ENCODE measurements at places on chromosomes 16 and 17. TPM values are rescaled to one million over a fixed set of nuclear protein-coding genes. Genes with fewer than 3 reads are reported as not detected.

- no peak for DNase-seq
Observed at GRCh38 chr16:49967012-49967559, 57.9 kb upstream of the CNEP1R1 start.

DNA sequence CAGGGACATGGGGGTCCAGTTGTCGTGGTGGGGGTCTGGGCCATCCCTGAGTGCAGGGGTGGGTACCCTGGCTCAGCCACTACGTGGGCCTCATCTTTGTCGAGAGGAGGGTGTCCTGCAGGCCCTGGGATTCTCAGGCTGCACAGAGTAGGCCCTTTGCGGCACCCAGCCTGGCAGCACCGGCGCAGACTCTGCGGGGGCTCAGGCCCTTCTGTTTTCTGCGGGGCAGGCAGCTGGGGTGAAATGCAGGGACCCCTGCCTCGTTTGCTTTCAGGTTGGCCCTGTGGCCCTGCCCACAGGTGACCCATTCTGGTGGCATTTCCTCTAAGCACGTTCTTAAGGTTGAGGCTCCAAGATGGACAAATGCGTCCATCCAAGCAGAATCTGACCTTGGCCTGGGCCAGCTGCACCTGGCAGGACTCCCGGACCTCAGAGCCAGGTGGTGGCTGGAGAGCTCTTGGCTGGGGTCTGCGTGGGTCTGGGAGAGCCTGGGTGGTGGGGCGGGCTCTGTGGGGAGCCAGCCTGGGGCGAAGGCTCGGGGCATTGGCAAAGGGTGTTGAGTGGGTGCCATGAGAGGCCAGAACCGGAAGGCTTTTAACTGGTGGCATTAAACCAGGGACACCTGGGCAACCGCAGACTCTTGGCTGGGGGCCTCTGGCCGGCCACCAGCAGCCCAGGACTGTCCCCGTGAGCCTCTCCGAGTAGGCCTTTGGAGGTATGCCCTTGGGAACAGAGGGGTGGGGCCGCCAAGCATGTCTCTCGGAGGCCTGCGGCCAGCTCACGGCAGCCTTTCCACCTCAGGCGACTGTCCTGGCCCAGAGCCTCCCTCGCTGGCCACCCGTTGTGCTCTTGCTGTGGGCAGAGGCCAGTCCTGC lies 16.9 kb downstream of the PRSS27 start:
- DNase-seq, result no peak

Gene HAS3
- polyA plus RNA-seq, result 4.2 TPM

Gene FAHD1
- 35.5 TPM for polyA plus RNA-seq

- no peak for DNase-seq
Observed at GRCh38 chr16:52657924-52658323, 111.0 kb upstream of the TOX3 start.

- no peak for DNase-seq
Observed at GRCh38 chr16:9541723-9542122, 450.3 kb downstream of the HAPSTR1 start.

GRCh38 chr16:22284637-22285036 lies 12.6 kb upstream of the POLR3E start:
- DNase-seq, result no peak

DNA sequence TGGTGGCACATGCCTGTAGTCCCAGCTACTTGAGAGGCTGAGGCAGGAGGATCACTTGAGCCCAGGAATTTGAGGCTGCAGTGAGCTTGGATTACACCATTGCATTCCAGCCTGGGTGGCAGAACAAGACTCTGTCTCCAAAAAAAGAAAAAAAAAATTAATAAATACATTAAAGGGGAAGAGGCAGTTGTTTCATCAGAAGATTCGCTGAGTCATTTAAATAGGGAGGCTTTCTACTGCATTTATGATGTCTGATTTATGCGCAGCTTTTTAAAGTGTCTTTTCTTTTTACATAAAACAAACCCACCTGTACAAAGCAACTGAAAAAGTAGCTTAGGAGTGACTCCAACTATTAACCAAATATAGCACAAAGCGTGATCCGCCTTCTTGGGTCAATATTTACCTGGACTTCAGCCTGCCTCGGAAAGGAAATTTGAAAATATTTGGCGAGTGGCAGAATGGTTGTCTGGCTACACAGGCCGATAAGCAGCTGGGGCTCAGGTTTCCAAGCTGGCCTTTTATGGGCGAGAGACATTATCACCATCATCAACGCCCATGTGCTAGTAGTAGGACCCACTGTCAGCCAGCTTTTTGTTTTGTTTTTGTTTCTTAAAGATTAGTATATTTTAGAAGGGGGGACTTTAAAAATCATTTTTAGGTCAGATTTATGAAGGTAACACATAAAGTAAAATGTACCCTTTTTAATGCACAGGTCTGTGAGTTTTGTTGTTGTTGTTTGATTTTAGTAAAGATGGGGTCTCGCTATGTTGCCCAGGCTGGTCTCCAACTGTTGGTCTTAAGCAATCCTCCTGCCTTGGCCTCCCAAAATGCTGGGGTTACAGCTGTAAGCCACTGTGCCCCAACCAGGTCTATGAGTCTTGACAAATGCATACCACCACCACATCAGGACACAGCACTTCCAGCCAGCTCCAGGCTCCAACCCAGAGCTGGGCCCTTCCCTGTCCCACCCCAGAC lies 42.5 kb upstream of the RASD1 start:
- no peak for DNase-seq

DNA sequence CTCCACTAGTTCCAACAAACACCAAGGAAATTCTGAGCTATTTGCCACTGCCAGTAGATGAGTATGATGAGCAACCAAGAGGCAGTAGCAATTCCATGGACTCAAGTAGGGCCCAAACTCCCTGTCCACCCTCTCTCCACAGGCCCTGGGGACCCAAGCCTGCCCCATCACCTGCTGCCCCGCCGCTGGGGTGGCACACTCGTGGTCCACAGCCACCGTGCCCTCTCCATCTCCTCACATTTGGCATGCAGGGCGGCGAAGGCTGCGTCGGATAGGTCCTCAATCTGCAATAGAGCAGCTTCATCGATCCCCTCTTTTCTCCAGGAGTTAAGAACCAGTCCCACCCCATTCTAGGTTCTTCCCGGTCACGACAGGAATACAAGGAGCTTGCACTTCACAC lies 33.9 kb downstream of the STH start:
- no peak for DNase-seq

Gene MTSS2
- 41.6 TPM for polyA plus RNA-seq

Gene NF1
- 53.9 TPM for polyA plus RNA-seq

Gene DRG2
- 37.2 TPM for polyA plus RNA-seq

Gene TBC1D3I
- 0.57 TPM for polyA plus RNA-seq

GRCh38 chr17:62760059-62760944 lies 47.8 kb downstream of the MARCHF10 start:
- DNase-seq, result no peak

- no peak for DNase-seq
Observed at GRCh38 chr17:48556229-48556575, 11.3 kb upstream of the HOXB2 start.

GRCh38 chr17:65515959-65516948 lies 45.2 kb downstream of the AXIN2 start:
- peak; percentile 82 for DNase-seq

- no peak for DNase-seq
Observed at GRCh38 chr16:86219655-86220445, 290.5 kb upstream of the FOXF1 start.

Gene BLTP2
- 119 TPM for polyA plus RNA-seq

Gene PSKH1
- 33.7 TPM for polyA plus RNA-seq

DNA sequence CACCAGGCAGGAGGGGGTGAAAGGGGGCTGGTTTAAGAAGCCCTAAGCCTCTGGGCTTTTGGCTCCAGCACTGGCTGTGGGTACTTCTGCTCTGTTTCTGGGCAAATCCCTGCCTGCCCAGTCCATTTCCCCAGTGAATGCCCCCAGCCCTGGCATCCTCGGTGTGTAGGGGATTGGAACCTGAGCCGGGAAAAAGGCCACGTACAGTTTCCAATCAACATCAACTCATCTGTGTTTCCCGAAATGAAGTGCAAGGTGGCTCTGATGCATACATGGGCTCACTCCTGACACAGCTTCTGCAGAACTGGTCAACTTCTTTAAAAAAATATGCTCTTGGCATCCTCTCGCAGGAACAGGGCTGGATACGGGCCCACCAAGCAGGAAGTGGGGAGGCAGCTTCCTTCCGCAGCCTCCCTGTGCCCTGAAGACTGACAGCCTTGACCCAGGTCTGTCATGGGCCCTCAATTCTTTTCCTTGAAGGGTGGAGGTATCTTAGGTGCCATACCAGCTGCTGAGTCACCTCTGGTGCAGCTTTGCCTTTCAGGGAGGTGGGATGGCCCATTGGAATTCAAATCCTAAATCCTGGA lies 73.3 kb downstream of the N4BP1 start:
- no peak for DNase-seq

- no peak for DNase-seq
Observed at GRCh38 chr17:78374631-78375274, 3.7 kb upstream of the PGS1 start.

DNA sequence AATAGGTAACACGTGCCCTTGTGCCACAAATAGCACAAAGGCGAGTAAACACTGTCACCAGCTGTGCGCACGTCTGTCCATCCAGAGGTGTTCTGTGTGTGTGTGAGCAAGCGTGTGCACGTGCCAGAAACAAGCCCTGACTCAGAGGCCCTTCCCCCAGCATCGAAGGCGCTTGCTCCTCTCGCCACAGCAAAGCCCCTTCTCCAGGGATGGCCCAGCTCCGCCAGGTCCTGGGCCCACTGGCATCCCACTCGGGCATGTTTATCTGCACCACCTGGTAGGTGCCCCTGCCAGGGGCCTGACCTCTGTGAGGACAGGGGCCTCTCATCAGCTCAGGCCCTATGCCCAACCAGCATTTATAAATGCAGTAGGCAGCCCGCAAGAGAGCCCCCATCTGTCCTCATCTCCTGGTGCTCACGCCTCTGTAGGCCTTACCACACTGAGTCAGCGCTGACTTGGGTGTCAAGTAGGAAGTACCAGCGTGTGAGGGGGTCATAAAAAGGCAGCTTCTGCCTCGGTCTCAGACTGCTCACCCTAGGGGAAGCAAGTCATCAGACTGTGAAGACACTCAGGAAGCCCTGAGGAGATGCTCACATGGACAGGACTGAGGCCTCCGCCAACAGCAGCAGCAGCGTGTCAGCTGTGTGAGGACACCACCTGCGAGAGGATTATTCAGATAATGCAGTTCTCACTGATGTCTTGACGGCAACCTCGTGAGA lies 10.8 kb downstream of the TMEM235 start:
- DNase-seq, result no peak

Gene TUBG1
- polyA plus RNA-seq, result 57.4 TPM

Gene DLX4
- 0.75 TPM for polyA plus RNA-seq

Gene SLC16A13
- 4.0 TPM for polyA plus RNA-seq

GRCh38 chr16:3112881-3113574 lies 642 bp downstream of the ZNF205 start:
- DNase-seq, result no peak

- peak; percentile 37 for DNase-seq
Observed at GRCh38 chr16:80233097-80233835, 307.5 kb upstream of the DYNLRB2 start.

Gene CEMP1
- polyA plus RNA-seq, result 3.1 TPM

DNA sequence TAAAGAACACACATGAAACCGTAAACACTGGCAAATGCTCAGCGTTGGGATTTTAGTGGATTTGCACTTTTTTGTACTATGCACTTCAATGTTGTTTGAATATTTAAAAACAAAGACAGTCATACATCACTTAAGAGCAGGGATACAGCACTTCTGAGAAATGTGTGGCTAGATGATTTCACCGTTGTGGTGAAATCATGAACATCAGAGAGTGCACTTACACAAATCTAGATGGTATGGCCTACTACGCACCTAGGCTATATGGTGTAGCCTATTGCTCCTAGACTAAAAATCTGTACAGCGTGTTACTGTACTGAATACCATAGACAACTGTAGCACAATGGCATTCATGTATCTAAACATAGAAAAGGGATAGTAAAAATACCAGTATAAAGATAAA lies 37.6 kb upstream of the CNEP1R1 start:
- no peak for DNase-seq

DNA sequence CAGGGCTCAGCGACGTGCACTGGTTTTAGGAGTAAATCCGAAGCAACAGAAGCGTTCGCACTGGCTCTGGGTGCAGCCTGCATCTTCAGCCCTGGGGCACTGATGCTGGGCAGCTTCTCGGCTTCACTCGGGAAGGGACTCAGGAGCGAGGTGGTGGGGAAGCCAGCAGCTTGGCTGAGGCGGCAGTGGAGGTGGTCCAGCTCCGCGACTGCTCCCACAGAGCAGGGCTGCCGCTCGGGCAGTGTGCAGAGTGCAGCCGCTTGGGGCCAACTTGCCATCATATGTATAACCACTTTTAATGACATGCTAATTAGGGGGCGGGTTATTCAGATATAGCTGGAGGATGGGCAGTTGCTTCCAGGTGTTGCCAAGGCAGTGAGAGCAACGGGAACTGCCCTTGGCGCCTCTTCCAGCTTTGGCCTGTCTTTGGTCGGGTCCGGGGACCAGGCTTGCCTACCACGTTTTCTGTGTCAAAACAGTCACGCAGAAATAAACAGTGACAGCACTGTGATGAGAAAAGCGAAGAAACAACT lies 26.7 kb downstream of the METRNL start:
- no peak for DNase-seq

GRCh38 chr16:17328932-17329331 lies 141.8 kb downstream of the XYLT1 start:
- DNase-seq, result no peak

GRCh38 chr16:48003206-48003907 lies 152.4 kb downstream of the ABCC12 start:
- DNase-seq, result peak; percentile 18

Gene ACSM2A
- 88.7 TPM for polyA plus RNA-seq

- no peak for DNase-seq
Observed at GRCh38 chr16:30620169-30620568, 10.0 kb upstream of the ZNF689 start.

Gene NAE1
- 115 TPM for polyA plus RNA-seq

GRCh38 chr17:3888343-3889171 lies 4.3 kb downstream of the CAMKK1 start:
- peak; percentile 88 for DNase-seq

DNA sequence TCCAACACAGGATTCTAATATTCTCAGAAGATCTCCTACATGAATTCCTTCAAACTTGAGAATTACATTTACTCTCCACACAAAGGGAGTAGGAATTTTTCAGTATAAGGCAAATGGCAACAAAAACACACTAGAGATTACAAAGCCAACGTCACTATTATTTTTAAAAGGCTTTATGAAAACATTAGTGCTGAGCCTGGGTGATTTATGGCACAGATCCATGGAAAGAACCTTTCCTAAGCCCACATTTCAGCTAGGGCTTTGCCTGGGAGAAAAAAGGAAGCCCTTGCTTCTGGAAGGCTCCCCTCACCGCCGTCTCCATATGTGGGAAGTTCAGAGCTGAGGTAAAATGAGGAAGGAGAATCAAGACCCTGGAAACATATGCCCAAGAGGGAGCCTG lies 499.4 kb upstream of the HSBP1 start:
- no peak for DNase-seq

Gene TPSD1
- not detected for polyA plus RNA-seq

Gene MT4
- polyA plus RNA-seq, result not detected

DNA sequence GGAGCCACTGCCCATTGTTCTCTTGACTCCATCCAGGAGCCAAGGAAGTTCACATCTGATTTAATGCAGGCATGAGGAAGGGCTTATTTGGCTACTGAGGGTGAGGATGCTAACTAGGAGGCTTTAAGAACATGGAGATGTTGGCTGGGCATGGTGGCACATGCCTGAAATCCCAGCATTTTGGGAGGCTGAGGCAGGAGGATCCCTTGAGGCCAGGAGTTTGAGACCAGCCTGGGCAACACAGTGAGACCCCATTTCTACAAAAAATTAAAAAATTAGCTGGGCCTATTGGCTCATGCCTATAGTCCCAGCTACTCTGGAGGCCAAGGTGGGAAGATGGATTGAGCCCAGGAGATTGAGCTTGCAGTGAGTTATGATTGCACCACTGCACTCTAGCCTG lies 116.5 kb downstream of the RAP1GAP2 start:
- no peak for DNase-seq

GRCh38 chr16:72844225-72844920 lies 203.6 kb downstream of the ZFHX3 start:
- DNase-seq, result no peak

- DNase-seq, result no peak
Observed at GRCh38 chr16:69469807-69470561, 45.6 kb downstream of the CYB5B start.

All from left kidney (tissue), 8 donors.